ENCODE measurements at places on chromosomes 11 and 22.

- DNase-seq = no peak
Measured at GRCh38 chr11:689625-690024, 5.4 kb downstream of the DEAF1 start.

DNA sequence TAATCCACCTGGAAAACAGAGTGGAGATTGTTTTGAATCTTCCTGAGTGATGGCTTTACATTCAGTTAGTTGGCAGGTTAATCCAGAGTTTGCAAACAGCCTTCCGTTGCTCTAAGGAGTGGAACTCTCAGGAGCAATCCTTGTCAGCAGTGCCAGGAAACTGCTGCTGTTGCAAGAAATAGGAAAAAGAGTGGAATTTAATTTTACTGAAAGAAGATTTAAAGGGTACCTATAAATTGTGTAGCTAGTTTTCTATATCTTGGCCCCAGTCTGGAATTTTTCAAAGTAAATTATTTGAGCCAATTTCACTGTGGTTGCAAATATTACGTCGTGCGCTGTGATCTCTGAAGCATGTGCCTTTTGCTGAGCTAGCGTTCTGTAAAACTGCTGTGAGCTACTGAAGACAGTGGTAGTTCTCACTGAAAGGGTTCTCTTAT lies 55.5 kb upstream of the SLC5A12 start:
- DNase-seq = peak; percentile 21

- DNase-seq = no peak
Measured at GRCh38 chr11:73245461-73245860, 26.7 kb upstream of the P2RY6 start.

GRCh38 chr11:77085652-77086051 lies 17.0 kb upstream of the OMP start:
- DNase-seq = no peak

DNA sequence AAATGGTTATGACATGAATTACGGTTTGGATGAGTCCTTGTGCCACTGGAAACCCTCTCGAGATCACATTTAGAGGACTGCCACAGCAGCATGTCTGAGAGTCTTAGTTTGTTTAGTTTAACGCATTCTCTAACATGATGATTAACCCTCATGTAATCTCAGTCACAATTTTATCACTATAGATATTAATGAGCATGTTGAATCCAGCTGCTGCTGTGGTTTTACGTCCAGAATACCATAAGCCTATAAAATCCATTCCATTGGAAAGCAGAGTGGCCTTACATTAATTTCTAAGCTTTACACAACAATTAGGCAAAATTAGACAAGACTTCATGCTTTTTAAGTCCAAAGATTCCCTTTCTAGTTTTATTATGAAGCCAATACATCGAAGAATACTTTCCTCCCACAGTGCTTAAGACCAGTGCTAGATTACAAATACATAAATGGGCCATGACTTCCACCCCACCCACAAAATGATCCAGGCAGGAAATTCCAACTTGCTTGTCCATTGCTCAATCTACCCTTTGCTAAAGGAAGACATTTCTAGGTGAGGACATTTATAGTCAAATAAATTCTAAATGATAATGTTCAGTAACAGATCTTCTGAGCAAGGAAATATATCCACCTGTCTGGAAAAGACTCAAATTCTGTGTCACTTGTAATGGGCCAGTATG lies 3.5 kb upstream of the ELMOD1 start:
- DNase-seq = no peak

- no peak for DNase-seq
Measured at GRCh38 chr11:18650859-18651557, 16.9 kb upstream of the SPTY2D1 start.

GRCh38 chr11:130816546-130817329 lies 99.5 kb downstream of the SNX19 start:
- DNase-seq = no peak

- no peak for DNase-seq
Measured at GRCh38 chr22:20002128-20002527, 14.5 kb downstream of the ARVCF start.

DNA sequence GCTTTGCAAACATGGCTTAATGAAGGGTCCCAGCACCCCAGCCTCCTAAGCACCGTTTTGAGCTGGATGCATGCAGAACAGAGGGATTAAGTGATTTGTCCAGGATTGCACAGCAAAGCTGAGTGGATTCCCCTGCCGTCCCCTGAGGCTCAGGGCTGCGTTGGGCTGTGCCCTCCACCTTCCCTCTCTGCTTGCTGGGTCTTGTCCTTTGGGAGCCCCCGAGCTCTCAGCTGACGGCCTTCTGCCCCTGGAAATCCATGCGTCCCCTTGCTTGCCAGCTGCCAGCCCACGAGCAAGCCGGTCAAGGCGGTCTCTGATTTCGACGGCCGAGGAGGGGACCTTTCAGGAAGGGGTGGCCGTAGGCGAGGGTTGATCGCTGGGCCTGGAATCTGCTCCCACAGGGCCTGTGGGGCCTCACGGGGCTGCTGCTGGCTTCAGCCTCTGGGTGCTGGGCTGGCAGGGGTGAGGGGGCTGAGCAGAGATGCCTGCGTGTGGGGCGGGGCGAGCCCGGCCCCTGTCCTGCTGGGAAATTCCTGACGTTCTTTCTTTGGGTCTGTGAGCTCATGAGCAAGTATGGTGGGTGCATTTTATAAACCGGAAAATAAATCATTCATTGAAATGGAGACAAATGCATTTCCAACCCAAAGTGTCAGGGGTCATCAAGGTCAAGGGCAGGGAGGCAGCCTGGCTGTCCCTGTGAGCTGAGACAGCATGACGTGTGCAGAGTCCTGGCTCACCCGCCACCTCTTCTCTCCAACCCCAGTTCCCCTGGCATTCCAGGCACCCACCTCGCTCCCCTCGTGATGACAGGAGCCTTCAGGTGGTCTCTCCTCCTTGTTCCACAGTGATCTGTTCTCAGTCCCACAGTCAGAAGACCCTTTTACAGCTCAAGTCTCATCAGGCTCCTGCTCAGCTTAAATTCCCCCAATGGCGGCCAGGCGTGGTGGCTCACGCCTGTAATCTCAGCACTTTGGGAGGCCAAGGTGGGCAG lies 28.1 kb downstream of the FGF4 start:
- DNase-seq = no peak

GRCh38 chr11:63343130-63343529 lies 26.5 kb upstream of the SLC22A9 start:
- DNase-seq = no peak

All from left kidney (tissue), 8 donors.